ENCODE measurements at places on chromosomes 3 and 15. TPM values are rescaled to one million over a fixed set of nuclear protein-coding genes. Genes with fewer than 3 reads are reported as not detected.

The LRRC3B gene
- not detected for total RNA-seq

The CSK gene
- total RNA-seq, result 29.8 TPM

The FURIN gene
- total RNA-seq, result 60.0 TPM

The TUSC2 gene
- total RNA-seq, result 34.3 TPM

The CHRFAM7A gene
- not detected for total RNA-seq

The TUSC7 gene
- not detected for total RNA-seq

The TTC14 gene
- 21.6 TPM for total RNA-seq

Measured in A172 (cell line).